ENCODE measurements at places on chromosomes 1 and 21.

DNA sequence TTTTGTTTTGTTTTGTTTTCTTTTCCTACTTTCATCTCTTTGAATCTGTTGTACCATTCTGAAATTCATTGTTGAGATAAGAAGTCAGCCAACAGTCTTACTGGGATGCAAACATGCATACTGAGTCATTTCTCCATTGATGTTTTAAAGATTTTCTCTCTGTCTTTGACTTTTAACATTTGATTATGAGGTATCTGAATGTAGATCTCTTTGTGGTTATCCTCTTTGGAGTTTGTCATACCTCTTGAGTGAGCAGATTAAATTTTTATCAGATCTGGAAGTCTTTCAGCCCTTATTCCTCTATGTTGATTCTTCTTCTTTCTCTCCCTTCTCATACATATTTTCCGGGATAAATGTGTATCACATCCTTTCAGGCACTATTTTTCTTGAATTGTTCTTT is 406.9 kb upstream of the NCAM2 start:
- no peak for DNase-seq

GRCh38 chr1:96079581-96079980 is 642.0 kb upstream of the PTBP2 start:
- no peak for DNase-seq

DNA sequence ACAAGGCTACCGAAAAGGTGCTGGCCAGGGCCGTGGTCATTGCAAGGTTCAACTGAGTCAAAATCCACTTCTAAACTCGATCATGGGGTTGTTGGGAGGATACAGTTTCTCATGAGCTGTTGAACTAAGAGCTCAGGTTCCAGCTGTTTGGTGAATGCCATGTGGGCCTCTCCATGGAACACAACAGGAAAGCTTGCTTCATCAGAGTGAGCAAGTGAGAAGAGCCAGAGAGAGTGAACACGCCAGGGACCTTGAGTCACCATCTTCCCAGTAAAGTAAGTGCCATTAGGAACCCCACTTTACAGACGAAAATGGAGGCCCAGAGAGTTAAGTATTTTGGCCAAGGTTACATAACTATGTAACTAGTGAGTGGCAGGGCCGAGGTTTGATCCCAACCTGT is 475.1 kb upstream of the VAMP3 start:
- no peak for DNase-seq

DNA sequence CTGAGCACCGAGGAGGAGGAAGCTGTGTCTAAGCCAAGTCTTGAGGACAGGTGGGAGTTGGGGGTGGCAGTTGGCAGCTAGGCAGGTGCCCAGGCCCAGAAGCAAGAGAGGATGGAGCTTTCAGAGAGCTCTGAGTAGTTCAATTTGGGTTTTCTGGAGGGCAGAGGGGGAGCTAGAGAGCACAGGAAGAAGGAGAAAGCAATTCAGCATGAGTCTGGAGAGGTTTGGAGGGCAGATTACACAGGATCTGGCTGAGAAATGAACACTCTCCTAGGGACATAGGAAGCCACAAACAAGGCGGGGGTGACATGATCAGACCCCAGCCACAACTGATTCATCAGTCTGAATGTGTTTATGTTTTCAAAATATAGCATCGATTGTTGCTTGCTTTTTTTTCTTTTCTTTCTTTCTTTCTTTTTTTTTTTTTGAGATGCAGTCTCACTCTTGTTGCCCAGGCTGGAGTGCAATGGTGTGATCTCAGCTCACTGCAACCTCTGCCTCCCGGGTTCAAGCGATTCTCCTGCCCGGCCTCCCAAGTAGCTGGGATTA is 23.8 kb downstream of the PTPRF start:
- no peak for DNase-seq

GRCh38 chr21:46562964-46563607 is 41.8 kb downstream of the S100B start:
- no peak for DNase-seq

GRCh38 chr21:28089599-28090441 is 902.9 kb downstream of the LTN1 start:
- peak; percentile 45 for DNase-seq

- DNase-seq = no peak
Measured at GRCh38 chr21:45763074-45763473, 119.5 kb downstream of the PCBP3 start.

- no peak for DNase-seq
Measured at GRCh38 chr1:119840745-119841144, 29.5 kb upstream of the REG4 start.

DNA sequence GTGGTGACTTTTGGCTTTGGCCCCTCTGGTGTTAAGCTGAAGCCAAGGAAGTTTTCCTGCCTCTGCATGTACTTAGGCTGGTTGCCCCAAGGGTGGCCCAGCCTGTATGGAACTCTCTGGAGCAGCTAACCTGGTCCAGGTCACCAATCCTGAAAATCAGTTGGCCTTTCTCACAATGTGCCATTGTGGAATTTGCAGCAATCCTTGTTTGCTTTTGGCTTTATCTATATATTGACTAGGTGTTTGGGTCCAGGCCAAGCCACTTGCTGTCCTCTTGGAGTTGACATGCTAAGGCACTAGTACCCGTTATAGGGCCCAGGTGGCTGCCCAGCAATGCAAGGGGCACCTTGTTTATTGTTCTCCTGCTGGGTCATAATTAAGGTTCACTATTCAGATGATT is 124.6 kb downstream of the CAMTA1 start:
- DNase-seq = no peak

GRCh38 chr1:82690411-82690810 is 889.7 kb downstream of the ADGRL2 start:
- no peak for DNase-seq

GRCh38 chr1:244835276-244836134 is at the start of gene COX20:
Gene COX20 (plus strand): TSS chr1:244835658. CDS start chr1:244835715, 57 bp downstream.
- DNase-seq = peak; percentile 90

- DNase-seq = no peak
Measured at GRCh38 chr1:53298045-53298637, 29.7 kb downstream of the LRP8 start.

DNA sequence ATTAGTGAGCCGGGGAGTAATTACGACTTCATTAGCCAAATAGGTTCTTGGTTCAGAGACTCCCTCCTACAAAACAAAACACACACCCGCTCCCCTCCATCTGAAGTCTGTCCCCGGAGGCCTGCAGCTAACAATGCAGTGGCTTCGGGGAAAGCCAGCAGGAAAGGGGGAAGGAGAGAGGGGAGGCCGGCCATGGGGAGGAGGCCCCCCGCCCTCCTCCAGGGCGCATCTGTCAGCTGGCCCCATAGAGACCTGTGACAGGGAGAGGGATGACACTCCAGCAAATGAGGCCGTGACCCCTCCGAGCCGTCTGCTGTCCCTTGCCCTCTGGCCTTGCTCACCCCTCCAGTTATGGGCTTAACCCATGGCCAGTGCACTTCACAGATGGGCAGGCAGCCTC is 12.1 kb upstream of the CNTN2 start:
- DNase-seq = no peak

- DNase-seq = no peak
Measured at GRCh38 chr1:18217398-18218043, 109.9 kb downstream of the IGSF21 start.

- DNase-seq = no peak
Measured at GRCh38 chr1:40224040-40224439, 23.7 kb upstream of the TMCO2 start.

- no peak for DNase-seq
Measured at GRCh38 chr1:86965827-86966182, 51.4 kb downstream of the HS2ST1 start.

GRCh38 chr1:68142036-68142435 is 90.3 kb downstream of the WLS start:
- DNase-seq = no peak

DNA sequence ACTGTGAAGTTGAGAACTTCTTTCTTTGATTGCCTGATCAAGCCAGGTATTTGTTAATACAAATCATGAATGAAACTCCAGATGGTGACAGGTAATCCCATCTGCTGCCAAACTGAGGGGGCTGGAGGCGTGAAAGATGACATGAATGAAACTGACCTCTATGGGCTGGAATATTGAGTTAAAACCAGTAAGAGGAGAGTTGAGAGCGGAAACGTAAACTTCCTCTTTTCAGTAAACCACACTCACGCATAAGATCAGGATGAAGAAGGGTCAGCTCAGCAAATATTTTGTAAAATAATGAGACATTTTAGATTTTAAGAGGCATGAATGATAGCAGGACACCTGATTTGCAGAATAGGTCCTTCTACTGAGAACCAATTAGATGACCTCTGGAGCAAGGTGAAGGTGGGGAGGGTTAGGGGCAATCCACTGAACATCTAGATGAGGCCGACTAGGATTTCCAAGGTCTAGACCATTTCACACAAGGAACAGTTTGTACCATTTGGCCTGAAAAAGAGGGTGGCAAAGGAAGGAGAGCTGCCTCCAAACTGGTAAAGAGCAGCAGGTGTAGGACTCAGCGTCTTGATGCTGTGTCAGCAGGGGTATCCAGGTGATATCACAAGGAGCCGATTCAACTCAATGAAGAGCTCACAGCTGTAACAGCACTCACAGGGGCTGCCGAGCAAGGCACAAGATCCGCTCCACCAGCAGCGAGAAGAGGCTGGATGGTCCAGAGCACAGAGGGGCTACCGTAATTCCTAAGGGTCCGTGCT is 132.6 kb downstream of the NTPCR start:
- no peak for DNase-seq

- no peak for DNase-seq
Measured at GRCh38 chr1:21217812-21218596, 41.3 kb upstream of the EIF4G3 start.

GRCh38 chr1:185987611-185988321 is 253.6 kb downstream of the HMCN1 start:
- DNase-seq = no peak

DNA sequence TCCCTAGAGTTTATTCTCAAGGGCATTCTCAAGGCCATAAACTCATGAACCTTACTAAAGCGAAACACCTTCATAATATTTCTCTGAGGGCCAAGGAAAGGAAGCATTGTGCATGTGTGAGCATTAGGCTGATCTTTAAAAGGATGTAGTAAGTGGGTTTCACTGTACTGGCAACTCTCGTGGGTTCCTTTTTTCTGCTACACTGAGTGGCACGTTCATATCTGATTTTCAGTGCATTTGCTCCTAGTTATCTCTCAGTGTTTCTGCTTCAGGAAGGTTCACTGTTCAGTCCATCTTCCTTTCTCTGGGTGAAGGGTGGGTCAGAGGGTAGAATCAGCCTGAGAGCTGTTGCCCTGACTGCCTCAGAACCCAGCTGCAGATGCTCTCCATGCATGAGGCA is 192.8 kb upstream of the ADGRL2 start:
- DNase-seq = no peak

DNA sequence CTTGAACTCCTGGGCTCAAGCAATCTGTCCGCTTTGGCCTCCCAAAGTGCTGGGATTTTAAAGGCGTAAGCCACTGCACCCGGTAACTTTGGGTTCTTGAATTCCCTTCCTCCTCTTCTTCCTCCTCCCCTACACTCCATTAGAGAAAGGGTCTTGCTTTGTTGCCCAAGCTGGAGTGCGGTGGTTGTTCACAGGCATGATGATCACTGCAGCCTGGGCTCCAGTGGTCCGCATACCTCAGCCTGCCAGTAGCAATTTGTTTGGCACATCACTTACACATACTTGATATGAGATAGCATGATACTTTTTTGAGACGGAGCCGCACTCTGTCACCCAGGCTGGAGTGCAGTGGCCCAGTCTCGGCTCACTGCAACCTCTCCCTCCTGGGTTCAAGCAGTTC is 2.2 kb downstream of the DEGS1 start:
- no peak for DNase-seq

DNA sequence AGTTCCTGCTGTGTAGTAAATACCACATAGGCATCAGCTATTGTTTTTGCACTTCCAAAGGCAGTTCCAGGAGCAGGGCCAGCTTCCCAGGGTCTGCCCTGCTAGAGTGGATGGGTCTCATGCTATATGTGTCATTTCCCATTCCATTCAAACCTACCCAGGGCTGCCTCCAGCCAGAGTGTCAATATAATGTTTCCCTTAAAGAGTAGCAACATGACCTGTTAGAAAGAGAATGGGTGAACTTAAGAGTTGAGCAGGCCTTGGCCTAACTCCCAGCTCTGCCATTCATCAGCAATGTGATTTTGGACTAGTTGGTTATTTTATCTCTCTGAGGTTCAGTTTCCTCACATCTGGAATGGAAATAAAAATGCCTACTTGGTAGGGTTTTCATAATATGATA is 44.9 kb downstream of the RAB3B start:
- no peak for DNase-seq

GRCh38 chr1:92291372-92291999 is 7.3 kb downstream of the GLMN start:
- no peak for DNase-seq

- DNase-seq = no peak
Measured at GRCh38 chr21:29303288-29303687, 4.6 kb downstream of the BACH1 start.

GRCh38 chr1:205597691-205598314 is 34.0 kb downstream of the ELK4 start:
- DNase-seq = peak; percentile 66

- DNase-seq = no peak
Measured at GRCh38 chr21:31614705-31615104, 44.8 kb upstream of the SOD1 start.

GRCh38 chr1:118335331-118335732 is 150.3 kb upstream of the SPAG17 start:
- no peak for DNase-seq

- DNase-seq = peak; percentile 84
Measured at GRCh38 chr1:39410915-39411436, 80.5 kb upstream of the BMP8A start.

DNA sequence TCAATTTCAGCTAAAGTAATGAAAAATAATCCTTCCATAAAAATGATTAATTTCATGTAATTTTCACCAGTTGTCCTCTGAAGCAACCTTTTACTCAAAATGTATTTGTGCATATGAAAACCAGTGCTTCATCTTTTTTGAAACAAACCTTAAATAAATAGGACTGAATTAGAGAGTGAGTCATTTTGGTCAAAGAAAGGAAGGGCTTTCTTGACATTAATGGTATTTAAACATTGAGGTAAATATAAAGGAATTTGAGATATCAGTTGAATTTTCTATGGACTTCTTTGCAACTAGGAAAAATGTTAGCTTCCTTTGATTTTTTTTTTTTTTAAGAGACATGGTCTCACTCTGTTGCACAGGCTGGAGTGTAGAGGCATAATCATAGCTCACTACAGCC is 38.7 kb downstream of the SNX7 start:
- DNase-seq = no peak

DNA sequence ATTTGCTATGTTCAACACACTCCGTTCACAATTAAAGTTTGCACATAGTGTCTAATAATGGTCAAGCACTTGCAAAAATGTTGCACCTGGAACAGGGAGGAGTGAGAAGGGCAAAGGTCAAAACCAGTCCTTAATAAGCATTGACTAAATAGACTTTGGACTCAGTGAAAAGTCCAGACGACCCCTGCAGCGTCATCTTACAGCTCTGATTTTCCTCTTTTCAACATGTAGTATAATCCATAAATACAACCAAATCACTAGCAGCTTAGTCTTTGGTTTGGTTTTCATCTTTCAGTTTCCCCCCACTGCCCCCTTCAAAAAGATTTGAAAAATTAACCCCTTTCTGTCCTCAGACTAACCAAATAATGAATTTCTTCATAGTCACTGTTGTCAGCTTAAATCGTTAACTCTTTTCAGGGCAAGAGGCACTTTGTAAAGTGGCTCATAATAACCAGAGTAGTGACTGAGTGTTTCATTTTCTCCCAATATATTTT is 290.3 kb downstream of the PTPRC start:
- DNase-seq = no peak
